ENCODE measurements at places on chromosomes 11 and 22. TPM values are rescaled to one million over a fixed set of nuclear protein-coding genes. Genes with fewer than 3 reads are reported as not detected.

Gene RCOR2
- total RNA-seq: 6.0 TPM

Gene MGAT3
- 4.5 TPM for total RNA-seq

GRCh38 chr11:35111161-35112055 lies 27.6 kb upstream of the CD44 start:
- H3K4me1 ChIP-seq: no peaks in the 10 kb centered on the region
- H3K27ac ChIP-seq: no peak overlapping the region
- no peak overlapping the region for H3K4me3 ChIP-seq
- DNase-seq: no peak

DNA sequence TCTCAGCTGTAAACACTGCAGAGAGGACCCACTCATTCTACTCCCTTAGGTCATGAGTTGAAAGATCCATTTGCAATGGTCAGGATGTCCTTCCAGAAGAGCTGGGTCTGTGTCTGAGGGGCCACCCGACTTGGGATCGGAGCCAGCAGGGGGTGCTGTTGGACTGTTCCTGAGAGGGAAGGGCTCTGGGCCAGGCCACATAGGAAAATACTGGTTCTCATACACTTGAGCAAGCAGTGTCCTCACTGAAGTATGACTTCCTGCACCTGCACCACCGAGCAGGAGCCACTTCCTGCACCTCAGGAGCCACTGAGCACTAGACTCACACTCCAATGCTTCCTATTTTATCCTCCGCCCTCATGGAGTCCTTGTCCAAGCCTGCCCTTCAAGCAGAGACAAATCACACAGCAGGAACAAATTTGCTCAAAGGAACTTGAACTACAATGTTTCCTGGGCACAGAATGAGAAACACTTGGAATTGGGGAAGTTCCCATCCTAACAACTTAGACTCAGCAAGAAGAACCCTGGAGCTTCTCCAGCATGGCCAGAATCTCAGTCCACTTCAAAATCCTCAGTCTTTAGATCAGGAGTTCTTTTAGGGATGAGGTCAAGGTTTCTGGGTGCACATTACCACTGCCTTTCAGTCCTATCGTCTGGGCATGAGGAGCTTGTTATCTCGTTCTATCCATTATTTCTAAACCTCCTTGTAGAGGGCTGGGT lies 36.6 kb upstream of the VPREB1 start:
- H3K27me3 ChIP-seq: no peaks in the 10 kb centered on the region
- no peaks in the 10 kb centered on the region for H3K36me3 ChIP-seq
- no peak overlapping the region for H3K27ac ChIP-seq
- H3K4me1 ChIP-seq: no peaks in the 10 kb centered on the region

DNA sequence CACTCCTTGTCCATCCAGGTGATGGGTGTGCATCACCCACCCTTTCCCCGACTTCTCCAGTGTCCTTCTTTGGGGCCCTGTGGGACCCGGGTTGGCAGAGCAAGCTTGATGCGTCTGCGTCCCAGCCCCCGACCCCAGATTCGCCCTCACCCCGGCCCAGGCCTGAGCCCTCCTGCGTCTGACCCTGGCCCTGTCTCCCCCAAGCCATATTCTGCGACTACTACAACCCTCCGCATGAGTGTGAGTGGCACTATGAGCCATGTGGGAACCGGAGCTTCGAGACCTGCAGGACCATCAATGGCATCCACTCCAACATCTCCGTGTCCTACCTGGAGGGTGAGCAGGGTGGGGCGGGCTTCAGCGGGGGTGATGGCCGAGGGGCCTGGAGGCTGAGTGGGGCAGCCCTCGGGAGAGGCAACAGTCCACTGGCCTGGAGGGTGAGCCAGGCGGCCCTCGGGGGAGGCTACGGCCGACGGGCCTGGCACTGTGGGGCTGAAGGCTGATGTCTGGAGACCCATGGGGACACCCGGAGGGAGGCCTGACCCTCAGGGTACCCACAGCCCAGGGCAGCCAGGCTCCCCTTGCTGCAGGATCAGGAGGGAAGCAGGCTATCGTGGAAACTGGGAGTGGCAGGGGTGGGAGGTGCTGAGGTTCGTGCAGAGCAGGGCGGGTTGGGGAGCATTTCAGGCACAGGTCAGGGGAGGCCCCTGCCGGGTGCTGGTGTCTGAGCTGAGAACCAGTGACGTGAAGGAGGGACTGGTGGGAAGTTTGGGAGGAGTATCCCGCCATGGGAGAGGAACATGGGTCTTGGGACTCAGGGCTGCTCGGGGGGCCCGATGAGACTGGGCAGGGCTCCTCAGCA lies 15.3 kb downstream of the MUC2 start:
- H3K4me1 ChIP-seq: no peaks in the 10 kb centered on the region
- H3K27ac ChIP-seq: no peak overlapping the region
- H3K4me3 ChIP-seq: no peak overlapping the region
- DNase-seq: no peak
- no peaks in the 10 kb centered on the region for H3K27me3 ChIP-seq

DNA sequence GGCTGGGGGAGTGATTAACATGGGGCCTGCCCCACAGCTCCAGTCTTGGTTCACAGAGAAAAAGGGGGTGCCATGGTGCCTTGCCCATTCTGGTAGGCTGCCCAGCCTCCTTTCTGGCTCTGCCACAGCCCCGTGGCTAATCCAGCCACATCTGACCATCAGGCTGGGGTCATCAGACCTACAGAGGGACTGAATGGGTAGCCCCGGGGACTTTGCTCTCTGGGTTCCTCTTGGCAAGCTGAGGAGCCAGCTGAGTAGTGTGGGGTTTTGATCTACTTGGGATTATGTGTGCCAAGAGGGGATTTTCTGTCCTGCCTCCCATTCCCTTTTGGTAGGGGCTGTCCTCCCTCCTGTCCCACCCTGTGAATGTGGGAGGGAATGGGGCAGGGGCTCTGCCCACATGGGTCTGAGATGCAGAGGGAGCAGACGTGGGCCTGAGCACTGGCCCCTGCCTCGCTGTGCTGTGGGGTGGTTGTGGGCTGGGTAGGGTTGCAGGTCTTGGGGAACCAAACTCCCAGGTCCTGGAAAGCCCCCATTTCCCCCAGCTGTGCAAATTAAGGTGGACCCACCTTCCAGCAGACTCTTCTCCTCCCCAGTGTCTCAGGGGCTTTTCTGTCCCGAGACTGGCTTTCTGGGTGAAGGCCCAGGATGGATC lies 32.0 kb downstream of the CD82 start:
- no peak for DNase-seq
- H3K27ac ChIP-seq: peak overlapping the region; percentile 53
- no peak overlapping the region for H3K4me3 ChIP-seq
- H3K4me1 ChIP-seq: peaks cover 37% of the 10 kb centered on the region
- H3K36me3 ChIP-seq: no peaks in the 10 kb centered on the region

Data from ovary (tissue), 10 donors.